ENCODE measurements at places on chromosomes 6 and 20.

DNA sequence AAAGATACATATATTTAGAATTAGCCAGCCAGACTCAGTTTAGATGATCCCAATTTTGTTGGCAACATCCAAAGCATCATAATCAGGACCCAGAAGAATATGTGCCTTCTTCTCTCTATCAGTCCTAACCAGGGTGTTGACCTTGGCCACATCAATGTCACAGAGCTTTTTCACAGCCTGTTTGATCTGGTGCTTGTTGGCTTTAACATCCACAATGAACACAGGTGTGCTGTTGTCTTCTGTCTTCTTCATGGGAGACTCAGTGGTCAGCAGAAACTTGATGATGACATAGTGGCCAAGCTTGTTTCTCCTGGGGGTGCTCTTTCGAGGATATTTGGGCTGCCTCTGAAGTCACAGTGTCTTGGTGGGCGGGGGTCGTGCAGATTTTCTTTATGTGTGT lies 84.9 kb downstream of the MKKS start:
- DNase-seq, result no peak

DNA sequence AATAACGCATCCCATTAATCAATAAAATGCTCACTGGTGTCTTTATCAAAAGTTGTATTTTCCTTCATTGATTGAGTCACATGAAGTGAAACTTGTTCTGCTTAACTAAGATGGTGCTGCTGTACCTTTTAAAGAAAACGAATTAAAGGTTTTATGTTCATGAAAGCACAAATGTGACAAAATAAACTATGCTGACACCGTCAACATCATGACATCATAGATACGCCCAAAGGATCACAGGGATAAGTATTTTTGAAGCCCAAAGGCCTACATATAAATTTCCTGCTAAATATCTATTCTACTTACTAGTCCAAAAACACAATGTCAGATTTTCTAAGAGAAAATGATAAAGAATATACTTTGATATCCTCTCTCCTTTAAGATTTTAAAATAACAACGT lies 94.4 kb downstream of the FAM217A start:
- DNase-seq, result no peak

- peak; percentile 94 for DNase-seq
Measured at GRCh38 chr6:25490018-25490801, 161.8 kb upstream of the SCGN start.

DNA sequence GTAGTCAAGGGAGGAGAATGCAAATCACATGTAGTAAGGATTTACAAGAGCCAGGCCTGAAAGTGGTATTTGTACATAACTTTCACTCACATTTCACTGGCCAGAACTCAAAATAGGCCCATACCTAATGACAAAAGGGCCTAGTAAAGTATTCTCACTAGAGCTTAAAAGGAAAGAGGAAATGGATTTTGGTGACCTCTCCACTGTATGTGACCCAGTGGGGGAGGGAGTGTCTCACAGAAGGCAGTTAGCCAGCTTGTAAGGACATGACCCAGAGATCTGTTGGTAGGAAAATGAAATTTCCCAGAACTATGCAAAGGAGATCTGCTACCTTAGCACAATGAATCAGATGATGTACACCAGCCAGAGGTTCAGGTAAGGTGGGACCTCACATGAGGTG lies 124.4 kb downstream of the PTPRT start:
- DNase-seq, result no peak

DNA sequence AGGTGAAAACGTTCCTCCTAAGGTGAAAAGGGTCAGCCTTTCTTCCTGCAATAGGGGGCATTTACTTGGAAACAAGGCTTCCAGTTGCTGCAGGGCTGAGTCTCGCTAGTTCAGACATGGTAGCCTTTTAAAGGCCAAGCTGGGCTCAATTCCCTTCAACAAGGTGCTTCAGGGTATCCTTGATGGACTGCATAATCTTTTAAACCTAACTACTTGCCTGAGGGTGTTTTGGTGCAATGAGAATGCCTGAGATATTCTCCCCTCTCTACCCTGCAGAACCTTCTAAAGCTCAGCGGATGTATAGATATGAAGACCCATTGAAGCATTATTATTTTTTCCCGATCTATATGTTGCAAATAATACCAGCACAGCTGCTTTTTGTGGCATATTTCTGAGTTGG lies 416.1 kb downstream of the QKI start:
- no peak for DNase-seq

DNA sequence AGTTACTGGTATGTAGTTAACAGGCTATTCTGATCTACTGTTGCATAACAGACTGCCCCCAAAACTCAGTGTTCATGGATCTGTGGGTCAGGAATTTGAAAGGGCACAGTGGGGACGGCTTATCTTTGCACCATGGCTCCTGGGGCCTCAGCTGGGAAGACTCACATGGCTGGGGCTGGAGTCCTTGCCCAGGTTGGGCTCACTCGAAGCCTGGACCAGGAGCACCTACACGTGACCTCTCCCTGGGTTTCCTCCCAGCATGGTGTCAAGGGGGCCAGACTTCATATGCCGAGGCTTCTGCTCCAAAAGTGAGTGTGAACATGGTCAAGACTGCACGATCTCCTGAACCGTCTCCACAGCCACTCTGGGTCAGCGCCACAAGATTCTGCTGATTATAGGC lies 11.7 kb downstream of the SYNDIG1 start:
- DNase-seq, result no peak

DNA sequence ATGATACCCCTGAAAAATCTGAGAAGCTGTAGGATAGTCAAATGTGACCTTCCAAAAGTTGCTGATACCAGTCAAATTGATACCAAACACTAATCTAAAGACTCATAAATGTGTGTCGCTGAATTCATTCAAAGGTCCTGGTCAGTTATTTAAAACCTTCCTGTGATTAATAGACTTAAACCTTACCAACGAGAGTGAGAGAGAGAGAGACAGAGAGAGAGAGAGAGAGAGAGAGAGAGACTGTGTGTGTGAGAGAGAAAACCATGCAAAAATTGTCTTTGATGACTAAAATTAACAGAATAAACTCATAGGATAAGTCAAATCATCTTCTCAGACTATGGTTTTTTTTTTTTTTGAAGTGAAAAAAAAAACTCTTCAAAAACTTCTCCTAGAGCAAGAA lies 370.9 kb upstream of the HS3ST5 start:
- DNase-seq, result no peak

DNA sequence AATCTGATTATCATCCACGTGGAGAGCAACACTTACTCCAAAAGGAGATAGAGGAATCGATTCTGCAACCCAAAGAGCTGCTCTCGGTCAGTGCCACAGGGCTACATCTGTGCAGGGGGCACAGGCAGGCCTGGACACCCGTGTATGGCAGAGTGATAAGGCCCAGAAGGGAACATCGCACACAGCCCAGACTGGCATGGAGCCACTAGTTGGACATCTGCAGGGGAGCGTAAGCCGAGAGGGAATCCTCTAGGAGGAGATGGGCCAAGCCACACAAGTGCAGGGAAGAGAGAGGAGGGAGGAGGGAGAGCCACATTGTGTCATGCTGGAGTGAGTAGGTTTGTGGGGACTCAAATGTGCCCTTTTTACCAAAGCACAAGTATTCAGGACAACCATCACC lies 50.4 kb upstream of the ENTPD6 start:
- DNase-seq, result no peak

DNA sequence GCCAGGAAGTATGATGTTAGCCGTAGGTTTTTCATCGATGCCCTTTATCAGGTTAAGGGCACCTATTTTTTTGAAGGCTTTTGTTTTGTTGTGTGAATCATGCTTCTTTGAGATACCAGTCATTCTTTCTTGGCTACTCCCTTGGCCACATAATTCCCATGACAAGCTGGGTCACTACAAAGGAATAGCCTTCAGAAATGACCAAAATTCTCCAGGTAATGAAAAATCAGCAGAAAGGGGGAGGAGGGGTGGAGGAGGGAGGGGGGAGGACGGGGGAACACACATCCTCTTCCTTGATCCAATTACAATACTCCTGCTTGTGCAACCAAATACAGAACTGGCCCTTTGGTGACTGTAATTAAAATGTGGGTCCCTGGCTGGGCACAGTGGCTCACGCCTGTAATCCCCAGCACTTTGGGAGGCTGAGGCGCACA lies 21.7 kb upstream of the TGM2 start:
- no peak for DNase-seq

GRCh38 chr6:118187568-118188164 lies 280.6 kb downstream of the SLC35F1 start:
- peak; percentile 36 for DNase-seq

- no peak for DNase-seq
Measured at GRCh38 chr20:49001741-49002140, 44.4 kb upstream of the CSE1L start.

DNA sequence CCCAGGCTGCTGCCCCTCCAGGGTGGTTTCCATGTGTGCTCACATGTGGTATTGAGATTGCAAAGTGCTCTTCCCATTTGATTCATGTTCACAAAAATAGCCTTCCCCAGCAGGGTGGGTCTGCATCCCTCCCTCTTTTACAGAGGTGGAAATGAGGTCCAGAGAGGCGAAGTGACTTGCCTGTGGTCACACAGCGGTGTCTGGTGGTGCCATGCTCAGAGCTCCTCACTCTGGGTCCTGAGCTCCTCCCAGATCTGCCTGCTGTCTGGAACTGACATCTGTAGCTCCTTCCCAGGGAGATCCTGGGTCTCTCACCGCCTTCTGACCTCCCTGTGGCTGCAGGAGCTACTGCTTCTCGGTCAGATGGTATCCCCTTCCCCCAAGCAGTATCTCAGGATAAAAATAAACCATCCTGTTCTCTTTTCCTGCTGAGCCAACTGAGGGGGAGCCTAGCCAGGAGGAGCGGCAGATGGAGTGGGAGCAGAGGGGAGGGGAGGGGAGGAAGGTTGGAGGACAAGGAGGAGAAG lies 11.9 kb downstream of the CD40 start:
- DNase-seq, result no peak

GRCh38 chr6:108618623-108619152 lies 58.0 kb downstream of the FOXO3 start:
- DNase-seq, result no peak

GRCh38 chr6:118903691-118904090 lies 9.7 kb downstream of the ASF1A start:
- no peak for DNase-seq

GRCh38 chr6:79842376-79843040 lies 104.8 kb downstream of the ELOVL4 start:
- DNase-seq, result no peak

- no peak for DNase-seq
Measured at GRCh38 chr6:23177806-23178205, 608.4 kb downstream of the HDGFL1 start.

DNA sequence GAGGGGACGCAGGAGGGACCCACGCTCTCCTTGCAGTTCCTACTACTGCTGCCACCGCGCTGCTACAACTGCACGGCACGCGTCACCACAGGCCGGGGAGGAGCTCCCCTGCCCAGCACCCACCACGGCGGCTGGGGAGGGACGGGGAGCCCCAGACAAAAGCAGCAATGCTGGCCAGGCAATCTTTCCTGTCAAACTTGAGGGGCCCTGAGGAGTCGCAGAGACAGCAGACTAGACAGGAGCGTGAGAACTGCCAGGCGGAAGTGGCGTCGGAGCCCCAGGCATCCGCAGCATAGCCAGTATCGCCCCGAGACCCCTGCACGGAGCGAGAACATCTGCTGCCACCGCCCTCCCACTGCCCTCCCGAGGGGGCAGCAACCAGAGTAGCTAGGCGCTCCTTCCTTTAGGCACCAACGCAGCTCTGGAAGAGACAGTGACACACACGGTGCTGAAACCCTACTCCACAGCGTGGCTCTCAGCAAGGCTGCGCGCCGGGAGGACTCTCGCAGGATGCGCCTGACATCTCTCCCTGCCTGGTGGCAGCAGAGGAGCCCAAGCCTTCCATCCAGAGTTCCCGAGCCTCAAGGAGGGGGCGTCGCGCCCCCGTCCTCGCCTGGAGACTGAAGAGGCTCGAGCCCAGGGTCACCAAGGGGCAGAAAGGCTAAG lies 2.2 kb downstream of the TAF4 start:
- DNase-seq, result peak; percentile 7

GRCh38 chr6:14765106-14765505 lies 480.8 kb upstream of the JARID2 start:
- peak; percentile 51 for DNase-seq

DNA sequence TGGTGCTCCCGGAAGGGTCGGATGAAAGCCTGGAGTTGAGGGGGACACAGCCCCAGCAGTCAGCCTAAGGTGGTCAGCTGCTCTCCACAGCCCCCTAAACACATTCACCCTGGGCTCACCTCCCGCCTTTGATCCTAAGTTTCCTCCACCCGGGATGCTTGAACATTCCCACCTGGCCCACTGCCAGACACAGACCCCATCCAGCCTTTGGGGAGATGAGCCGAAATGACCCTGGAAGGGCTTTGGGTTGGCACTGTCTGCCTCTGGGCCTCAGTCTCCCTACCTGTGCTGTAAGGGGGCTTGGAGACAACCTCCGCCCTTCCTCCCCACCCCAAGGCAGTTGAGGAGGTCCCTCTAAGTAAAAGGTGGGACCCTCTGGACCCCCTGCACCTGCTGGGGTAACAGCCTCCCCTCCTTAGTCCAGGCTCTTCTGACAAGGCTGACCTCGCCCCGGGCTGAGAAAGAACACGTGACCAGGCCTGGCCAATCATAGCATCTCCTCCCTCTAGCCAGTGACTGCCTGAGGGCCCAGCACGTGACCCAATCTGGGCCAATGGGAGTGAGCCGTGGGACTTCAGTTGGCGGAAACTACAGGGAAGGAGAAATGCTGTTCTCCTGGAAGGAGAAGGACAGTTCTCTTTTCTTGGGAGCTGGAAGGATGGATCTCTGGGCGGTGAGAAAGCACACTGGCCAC lies 16.9 kb upstream of the UBE2V1 start:
- DNase-seq, result no peak

GRCh38 chr6:18165751-18166150 lies 10.5 kb downstream of the KDM1B start:
- no peak for DNase-seq

- no peak for DNase-seq
Measured at GRCh38 chr6:137657351-137657911, 163.2 kb upstream of the OLIG3 start.

GRCh38 chr20:58064411-58065010 lies 163.9 kb downstream of the ANKRD60 start:
- DNase-seq, result no peak

- peak; percentile 87 for DNase-seq
Measured at GRCh38 chr6:25017932-25018567, 82.3 kb upstream of the RIPOR2 start.

DNA sequence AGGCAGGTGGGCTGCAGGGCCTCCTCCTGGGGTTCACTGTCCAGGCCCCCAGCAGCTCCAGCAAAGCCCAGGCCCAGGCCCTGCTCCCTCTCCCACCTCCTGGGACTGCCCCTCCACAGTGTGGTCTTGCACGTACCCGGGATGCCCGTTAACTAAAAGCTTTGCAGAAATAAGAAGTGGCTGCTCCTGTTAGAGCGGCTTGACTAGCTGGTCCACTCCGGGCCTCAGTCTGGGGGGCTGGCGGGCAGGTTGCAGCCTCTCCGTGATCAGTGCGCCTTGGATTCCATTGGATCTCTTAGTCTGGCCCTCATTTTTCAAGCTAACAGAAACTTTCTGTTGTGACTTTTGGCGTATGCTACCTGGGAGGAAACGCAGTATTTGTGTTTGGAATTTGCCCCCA lies 26.9 kb downstream of the SLCO4A1 start:
- DNase-seq, result no peak

DNA sequence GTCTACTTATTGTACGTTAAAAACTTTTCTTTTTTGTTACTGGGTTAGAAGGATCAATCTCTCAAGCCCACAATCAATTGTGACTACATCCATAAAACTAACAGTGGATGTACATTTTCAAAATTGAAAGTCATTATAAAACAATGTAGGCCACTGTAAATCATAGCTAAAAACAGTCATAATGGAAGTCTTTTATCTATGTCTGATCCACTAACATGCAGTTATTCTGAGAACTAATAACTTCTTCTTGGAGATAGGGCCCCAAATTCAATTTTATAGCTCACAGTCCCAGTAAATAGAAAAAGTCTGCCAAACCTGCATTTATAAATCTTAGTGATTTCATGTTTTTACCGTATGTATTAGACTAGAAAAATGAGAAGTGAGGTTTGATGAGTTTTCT lies 187.3 kb upstream of the MMS22L start:
- DNase-seq, result no peak
